ENCODE measurements at places on chromosomes 6 and 20. TPM values are rescaled to one million over a fixed set of nuclear protein-coding genes. Genes with fewer than 3 reads are reported as not detected.
A peak's percentile ranks its signal among the peaks of the same experiment; 100 is the strongest.

- DNase-seq = peak; percentile 45
These were observed 115.4 kb downstream of the FRK start for GRCh38 chr6:115945306-115945705.

GRCh38 chr6:110537208-110538123 lies 61.1 kb upstream of the SLC22A16 start:
- DNase-seq = peak; percentile 80

GRCh38 chr6:42423244-42423643 lies 28.5 kb downstream of the TRERF1 start:
- DNase-seq = no peak

- no peak for DNase-seq
These were observed 31.4 kb downstream of the FYN start for GRCh38 chr6:111841822-111842221.

- DNase-seq = no peak
These were observed 3.3 kb downstream of the ZSWIM3 start for GRCh38 chr20:45860560-45861220.

DNA sequence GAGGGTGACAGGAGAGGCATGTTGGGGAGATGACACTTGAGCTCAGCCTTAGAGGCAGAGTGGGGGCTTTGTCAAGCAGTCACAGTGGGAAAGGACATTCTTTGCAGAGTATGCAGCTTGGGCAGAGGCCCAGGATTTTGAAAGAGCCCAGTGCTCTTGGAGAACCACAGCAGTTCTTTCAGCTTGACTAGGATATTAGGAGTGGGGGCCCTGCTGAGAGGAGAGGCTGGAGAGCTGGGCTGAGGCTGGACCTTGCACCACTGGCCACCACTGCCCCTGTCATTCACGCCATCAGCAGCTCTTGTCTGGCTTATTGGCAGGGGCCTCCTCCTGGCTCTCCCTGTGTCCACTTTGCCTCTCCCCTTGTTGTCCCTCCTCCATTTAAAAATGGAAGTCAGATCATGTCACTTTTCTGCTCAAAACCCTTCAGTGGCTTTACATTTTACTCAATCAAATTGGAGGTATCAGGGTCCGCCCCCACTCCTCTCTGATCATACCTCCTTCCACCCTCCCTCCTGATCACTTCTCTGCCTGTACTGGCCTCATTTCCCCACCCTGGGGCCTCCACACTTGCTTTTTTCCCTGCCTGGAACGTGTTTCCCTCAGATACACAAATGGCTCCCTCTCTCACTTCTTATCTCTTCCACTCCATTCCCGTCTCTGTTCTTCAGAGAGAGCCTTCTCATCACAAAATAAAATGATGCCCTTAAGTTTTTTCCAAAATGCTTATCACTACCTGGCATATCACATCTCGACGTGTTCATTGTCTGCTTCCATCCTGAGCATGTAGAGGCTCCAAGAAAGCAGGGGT lies 10.5 kb downstream of the MANBAL start:
- no peak for DNase-seq

- no peak for DNase-seq
These were observed 120.3 kb upstream of the SASH1 start for GRCh38 chr6:148222376-148222775.

- no peak for DNase-seq
These were observed 500.3 kb upstream of the PTCHD4 start for GRCh38 chr6:48611332-48611731.

DNA sequence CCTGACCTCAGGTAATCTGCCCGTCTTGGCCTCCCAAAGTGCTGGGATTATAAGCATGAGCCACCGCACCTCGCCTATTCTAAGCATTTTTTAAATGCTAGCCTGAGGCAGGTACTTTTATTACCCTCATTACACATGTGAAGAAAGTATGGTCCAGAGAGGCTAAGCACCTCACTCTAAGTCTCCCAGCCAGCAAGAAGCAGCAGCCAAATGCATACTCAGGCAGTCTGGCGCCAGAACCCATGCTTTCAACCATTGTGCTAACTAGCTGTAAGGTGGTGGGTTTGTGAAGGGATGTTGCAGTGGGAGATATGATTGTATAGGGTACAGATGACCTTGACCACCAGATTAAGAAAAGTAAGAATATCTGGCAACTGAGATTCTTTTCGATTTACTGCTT lies 26.1 kb upstream of the RIPOR2 start:
- DNase-seq = no peak

DNA sequence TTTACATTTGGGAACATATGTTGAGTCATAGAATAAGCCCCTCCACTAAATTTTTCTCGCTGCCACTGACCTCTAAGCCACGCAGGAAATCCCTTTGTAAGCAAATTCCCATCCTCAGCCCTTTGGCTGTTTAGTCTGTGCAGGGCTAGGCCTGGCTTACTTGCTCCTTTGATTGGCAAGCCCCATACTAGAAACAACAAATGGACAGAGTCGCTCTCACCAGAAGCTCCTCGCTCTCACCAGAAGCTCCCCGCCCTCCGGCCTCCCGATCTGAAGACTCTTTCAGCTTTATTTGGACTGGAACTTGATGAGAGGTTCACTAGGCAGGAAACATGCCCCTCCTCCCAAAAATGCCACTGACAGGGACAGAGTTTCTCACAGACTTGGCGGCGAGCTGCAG lies 149.2 kb upstream of the EXOC2 start:
- no peak for DNase-seq

DNA sequence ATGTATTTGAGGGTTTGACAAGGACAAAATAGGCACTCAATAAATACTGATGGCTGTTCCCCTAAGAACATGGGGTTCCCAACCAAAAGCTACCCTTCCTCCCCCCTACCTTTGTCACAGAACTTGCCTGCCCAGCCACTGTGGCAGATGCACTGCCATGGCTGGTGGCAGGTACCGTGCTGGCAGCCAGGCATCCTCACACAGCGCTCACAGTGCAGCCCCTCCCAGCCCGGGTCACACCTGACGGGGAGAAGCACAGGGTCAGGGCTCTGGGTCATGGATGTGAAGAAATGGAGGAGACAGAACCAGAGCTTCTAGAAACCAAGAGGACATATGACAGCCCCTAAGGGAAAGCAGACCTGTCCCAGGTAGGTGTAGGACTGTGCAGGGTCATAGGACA lies 2.5 kb downstream of the DLK2 start:
- DNase-seq = no peak

YWHAB gene
- 115 TPM for total RNA-seq

MRPS26 gene
- 216 TPM for total RNA-seq

LY6G5C gene
- total RNA-seq = 0.30 TPM

COX4I2 gene
- not detected for total RNA-seq

Data from Caki2 (cell line).